ENCODE measurements at places on chromosomes 1 and 21.

- DNase-seq = no peak
Observed at GRCh38 chr1:22772014-22772413, 61.4 kb downstream of the EPHB2 start.

GRCh38 chr1:29245876-29246275 is 9.6 kb downstream of the PTPRU start:
- no peak for DNase-seq

DNA sequence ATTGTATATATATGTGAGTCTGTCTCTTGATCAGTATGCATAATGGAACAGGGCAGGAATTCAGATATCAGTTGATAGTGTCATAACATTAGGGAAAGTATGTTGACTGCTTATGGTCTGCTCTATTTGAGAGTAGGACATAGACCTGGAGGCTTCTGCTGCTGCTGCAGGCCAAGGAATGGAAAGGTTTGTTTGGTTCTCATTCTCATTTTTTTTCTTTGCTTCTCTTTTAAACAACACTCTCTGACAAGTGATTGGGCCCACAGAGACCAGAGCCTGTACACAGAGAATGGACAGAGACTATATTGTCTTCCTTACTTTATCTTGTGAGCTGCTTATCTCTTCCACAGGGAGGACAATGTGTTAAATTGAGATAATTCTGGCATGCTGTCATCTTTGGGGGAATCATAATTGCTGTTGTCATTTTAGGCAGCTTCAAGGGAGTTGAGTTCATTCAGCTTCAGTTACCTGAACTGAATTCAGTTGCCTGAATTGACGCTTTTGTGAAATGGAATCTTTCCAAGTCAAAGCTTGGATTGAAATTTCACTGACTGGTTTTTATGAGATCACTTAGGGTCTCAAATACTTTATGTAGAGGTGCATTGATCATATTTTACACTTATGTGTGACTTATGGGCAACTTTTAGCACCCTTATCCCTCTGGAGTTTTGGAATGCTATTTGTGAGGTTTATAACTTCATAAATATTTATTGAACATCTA is 16.9 kb downstream of the CAP1 start:
- DNase-seq = no peak

- DNase-seq = no peak
Observed at GRCh38 chr1:11562664-11563063, 83.7 kb downstream of the DISP3 start.

DNA sequence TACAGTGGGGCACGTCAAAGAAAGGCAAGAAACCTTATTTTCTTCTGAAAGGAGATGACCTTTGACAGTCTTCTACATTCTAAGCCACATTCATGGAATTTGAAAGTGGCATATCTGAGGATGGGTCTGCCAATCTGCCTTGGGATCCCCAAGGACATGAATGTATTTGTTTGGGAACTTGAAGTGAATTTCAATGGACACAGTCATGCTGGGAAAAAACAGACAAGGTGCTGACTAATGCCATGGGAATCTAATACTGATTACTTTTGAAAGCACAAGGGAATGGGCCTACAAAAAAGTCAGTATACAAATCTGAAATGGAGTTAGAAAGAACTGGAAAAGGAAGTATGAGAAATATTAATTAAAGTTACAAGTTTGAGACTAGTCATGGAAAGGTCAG is 128.8 kb downstream of the KCNJ6 start:
- no peak for DNase-seq

GRCh38 chr21:41765420-41765821 is 1.4 kb downstream of the RIPK4 start:
- no peak for DNase-seq
